ENCODE measurements at places on chromosomes 2 and 18. TPM values are rescaled to one million over a fixed set of nuclear protein-coding genes. Genes with fewer than 3 reads are reported as not detected.
A peak's percentile ranks its signal among the peaks of the same experiment; 100 is the strongest.

RAB31 gene
- 34.9 TPM for total RNA-seq

SKOR2 gene
- 0.34 TPM for total RNA-seq

IL1R2 gene
- not detected for total RNA-seq

RIT2 gene
- 1.4 TPM for total RNA-seq

- peaks cover 16% of the 10 kb centered on the region for H3K4me1 ChIP-seq
- no peaks in the 10 kb centered on the region for H3K27me3 ChIP-seq
- H3K27ac ChIP-seq, result no peak overlapping the region
Measured at GRCh38 chr2:138239902-138240491, 261.6 kb upstream of the SPOPL start.

- no peaks in the 10 kb centered on the region for H3K27me3 ChIP-seq
- H3K4me3 ChIP-seq, result no peak overlapping the region
- H3K27ac ChIP-seq, result no peak overlapping the region
- H3K4me1 ChIP-seq, result peaks cover 5% of the 10 kb centered on the region
- no peak for DNase-seq
Measured at GRCh38 chr2:136874258-136874657, 108.9 kb downstream of the THSD7B start.

- H3K27me3 ChIP-seq, result no peaks in the 10 kb centered on the region
- DNase-seq, result no peak
- H3K4me3 ChIP-seq, result no peak overlapping the region
Measured at GRCh38 chr18:68456985-68457384, 257.9 kb downstream of the TMX3 start.

DNA sequence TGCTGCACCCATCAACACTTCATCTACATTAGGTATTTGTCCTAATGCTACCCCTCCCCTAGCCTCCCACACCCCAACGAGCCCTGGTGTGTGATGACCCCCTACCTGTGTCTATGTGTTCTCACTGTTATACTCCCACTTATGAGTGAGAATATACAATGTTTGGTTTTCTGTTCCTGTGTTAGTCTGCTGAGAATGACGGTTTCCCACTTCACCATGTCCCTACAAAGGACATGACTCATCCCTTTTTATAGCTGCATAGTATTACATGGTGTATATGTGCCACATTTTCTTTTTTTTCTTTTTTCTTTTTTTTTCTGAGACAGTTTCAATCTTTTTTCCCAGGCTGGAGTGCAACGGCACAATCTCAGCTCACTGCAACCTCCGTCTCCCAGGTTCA lies 284.1 kb upstream of the CYP26B1 start:
- H3K27me3 ChIP-seq, result no peaks in the 10 kb centered on the region
- H3K4me3 ChIP-seq, result no peak overlapping the region
- H3K36me3 ChIP-seq, result peaks cover 19% of the 10 kb centered on the region
- no peak overlapping the region for H3K27ac ChIP-seq
- DNase-seq, result no peak

- H3K36me3 ChIP-seq, result peaks cover 3% of the 10 kb centered on the region
- H3K4me1 ChIP-seq, result peaks cover 22% of the 10 kb centered on the region
- H3K27me3 ChIP-seq, result no peaks in the 10 kb centered on the region
- DNase-seq, result no peak
- no peak overlapping the region for H3K27ac ChIP-seq
Measured at GRCh38 chr2:150612957-150613710, 125.7 kb upstream of the RND3 start.

GRCh38 chr2:149902081-149902480 lies 314.5 kb upstream of the MMADHC start:
- no peak overlapping the region for H3K27ac ChIP-seq
- H3K36me3 ChIP-seq, result no peaks in the 10 kb centered on the region
- H3K4me1 ChIP-seq, result peaks cover 26% of the 10 kb centered on the region

- no peak overlapping the region for H3K4me3 ChIP-seq
- no peak overlapping the region for H3K27ac ChIP-seq
- no peak for DNase-seq
- no peaks in the 10 kb centered on the region for H3K36me3 ChIP-seq
- H3K27me3 ChIP-seq, result no peaks in the 10 kb centered on the region
Measured at GRCh38 chr18:1408376-1408775, 503.7 kb downstream of the ADCYAP1 start.

DNA sequence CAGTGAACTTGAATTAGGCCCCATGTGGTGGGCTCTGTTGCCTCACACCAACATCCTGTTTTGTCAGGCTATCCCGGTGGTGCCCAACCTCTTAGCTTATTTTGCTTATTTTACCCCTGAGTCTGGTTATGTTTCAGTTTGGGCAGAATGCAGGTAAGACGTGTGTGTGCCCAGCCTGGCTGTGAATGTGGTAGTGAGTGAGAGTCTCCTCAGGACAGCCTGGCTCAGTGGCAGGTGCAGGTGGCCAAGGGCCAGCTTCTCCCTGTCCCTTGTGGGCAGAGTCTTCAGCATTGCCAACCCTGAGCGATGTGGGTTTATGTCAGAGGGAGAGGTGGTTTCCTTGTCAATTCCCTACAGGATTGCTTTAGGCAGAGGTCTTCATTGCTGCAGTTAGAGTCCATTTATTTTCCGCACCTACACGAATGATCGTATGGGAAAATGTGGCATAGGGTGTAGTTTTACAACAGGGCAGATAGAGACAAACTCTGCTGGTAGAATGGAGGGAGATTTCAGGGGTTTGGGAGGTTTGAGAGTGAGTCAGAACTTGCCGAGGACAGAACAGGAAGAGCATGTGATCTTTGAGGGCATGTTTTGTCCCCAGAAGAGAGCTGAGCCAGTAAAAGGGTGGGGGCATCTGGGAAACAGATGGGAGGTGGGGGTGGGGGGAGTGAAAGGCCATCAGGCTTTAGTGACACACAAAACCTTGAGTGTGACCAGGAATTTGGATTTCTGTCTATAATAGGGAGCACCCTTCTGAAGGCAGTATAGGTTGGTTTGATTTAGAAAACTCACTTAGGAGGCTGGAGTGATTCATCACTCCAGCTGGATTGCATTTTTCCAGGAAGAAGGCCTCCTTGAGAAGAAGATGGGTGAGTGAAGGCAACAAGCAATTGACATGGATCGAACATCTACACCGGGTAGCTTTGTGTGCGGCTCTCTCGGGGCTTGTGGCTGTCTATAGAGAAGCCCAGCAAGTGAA lies 156.2 kb upstream of the CELF4 start:
- H3K4me1 ChIP-seq, result no peaks in the 10 kb centered on the region
- no peak overlapping the region for H3K4me3 ChIP-seq
- H3K27me3 ChIP-seq, result peaks cover 3% of the 10 kb centered on the region
- no peak for DNase-seq
- no peak overlapping the region for H3K27ac ChIP-seq

DNA sequence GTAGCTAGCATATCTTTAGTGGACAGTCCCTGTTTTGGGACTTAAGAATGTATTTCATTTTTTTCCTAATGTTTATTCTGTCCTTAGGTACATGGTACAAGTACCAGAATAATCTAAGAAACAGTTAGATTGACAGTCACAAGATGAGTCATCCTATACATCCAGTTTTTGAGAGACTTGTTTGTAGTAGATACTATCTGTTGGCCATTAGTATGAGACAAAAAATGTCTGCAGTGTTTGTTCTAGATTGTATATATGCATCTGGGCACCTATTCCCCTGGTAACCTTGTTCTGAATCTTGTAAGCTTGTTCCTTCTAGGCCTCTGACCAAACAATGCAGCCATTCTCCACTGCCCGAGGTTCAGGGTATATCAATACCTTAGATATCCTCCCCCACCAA lies 1343.5 kb downstream of the SUCLG1 start:
- H3K27me3 ChIP-seq, result no peaks in the 10 kb centered on the region
- peaks cover 8% of the 10 kb centered on the region for H3K4me1 ChIP-seq
- DNase-seq, result no peak
- no peak overlapping the region for H3K4me3 ChIP-seq
- peaks cover 5% of the 10 kb centered on the region for H3K36me3 ChIP-seq
- H3K27ac ChIP-seq, result no peak overlapping the region

DNA sequence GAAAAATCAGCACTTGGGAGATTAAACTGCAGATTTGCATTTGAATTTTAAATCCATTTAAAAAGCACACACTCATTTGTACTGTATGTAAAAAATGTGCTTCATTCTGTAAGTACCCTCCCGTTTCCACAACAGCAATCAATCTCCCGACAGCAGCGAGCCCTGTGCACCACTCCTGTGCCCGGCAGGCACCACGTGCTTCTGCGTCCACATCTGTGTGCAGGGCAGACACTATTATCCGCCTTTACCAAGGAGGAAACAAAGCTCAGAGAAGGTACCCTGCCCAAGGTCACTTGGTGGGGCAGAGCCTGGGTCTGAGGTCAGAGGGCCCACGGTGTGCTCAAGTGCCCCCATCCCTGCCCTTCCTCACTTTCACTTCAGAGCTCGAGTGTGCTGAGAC lies 7.5 kb downstream of the HSBP1L1 start:
- no peaks in the 10 kb centered on the region for H3K27me3 ChIP-seq
- no peaks in the 10 kb centered on the region for H3K4me1 ChIP-seq
- H3K36me3 ChIP-seq, result peaks cover 54% of the 10 kb centered on the region
- peak overlapping the region; percentile 57 for H3K27ac ChIP-seq

GRCh38 chr2:149418065-149418464 lies 87.7 kb downstream of the LYPD6 start:
- no peaks in the 10 kb centered on the region for H3K27me3 ChIP-seq
- H3K4me3 ChIP-seq, result no peak overlapping the region
- peaks cover 29% of the 10 kb centered on the region for H3K4me1 ChIP-seq
- no peaks in the 10 kb centered on the region for H3K36me3 ChIP-seq
- DNase-seq, result no peak

DNA sequence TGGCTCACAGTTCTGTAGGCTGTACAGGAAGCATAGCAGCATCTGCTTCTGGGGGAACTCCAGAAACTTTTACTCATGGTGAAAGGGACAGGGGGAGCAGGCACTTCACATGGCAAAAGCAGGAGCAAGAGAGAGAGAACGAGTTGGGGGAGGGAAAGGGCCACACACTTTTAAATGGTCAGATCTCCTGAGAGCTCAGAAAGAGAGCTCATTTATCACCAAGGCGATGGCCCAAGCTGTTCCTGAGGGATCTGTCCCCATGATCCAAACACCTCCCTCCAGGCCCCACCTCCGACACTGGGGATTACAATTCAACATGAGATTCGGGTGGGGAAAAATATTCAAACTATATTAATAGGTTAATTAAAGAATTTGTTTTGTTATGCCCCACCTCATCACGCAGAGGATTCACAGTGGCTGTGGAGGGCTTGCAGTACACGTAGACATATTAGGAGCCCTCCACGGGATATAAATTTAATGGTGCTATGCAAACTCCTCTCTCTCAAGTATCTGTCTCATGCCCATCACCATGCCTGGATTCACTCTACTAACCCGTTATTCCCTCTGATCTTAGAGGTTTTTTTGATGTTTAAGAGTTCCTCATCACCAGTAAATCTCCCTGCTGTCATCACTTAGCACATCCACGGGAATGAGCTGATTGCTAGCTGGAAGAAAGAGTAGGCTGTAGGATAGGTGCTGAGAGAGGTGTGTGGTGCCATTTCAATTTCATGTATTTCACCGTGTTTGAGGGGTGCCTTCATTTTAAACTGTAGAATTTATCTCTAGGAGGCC lies 84.5 kb upstream of the ARHGAP28 start:
- peaks cover 31% of the 10 kb centered on the region for H3K4me1 ChIP-seq
- peak overlapping the region; percentile 75 for H3K27ac ChIP-seq
- no peak for DNase-seq

- DNase-seq, result no peak
- H3K36me3 ChIP-seq, result peaks cover 45% of the 10 kb centered on the region
- H3K27me3 ChIP-seq, result no peaks in the 10 kb centered on the region
- peak overlapping the region; percentile 100 for H3K4me3 ChIP-seq
Measured at GRCh38 chr2:63842149-63843061, 709 bp downstream of the UGP2 start.

- no peak overlapping the region for H3K27ac ChIP-seq
- no peaks in the 10 kb centered on the region for H3K4me1 ChIP-seq
- no peak for DNase-seq
- H3K36me3 ChIP-seq, result no peaks in the 10 kb centered on the region
- no peaks in the 10 kb centered on the region for H3K27me3 ChIP-seq
- no peak overlapping the region for H3K4me3 ChIP-seq
Measured at GRCh38 chr2:238631491-238632180, 204.9 kb downstream of the ASB1 start.

DNA sequence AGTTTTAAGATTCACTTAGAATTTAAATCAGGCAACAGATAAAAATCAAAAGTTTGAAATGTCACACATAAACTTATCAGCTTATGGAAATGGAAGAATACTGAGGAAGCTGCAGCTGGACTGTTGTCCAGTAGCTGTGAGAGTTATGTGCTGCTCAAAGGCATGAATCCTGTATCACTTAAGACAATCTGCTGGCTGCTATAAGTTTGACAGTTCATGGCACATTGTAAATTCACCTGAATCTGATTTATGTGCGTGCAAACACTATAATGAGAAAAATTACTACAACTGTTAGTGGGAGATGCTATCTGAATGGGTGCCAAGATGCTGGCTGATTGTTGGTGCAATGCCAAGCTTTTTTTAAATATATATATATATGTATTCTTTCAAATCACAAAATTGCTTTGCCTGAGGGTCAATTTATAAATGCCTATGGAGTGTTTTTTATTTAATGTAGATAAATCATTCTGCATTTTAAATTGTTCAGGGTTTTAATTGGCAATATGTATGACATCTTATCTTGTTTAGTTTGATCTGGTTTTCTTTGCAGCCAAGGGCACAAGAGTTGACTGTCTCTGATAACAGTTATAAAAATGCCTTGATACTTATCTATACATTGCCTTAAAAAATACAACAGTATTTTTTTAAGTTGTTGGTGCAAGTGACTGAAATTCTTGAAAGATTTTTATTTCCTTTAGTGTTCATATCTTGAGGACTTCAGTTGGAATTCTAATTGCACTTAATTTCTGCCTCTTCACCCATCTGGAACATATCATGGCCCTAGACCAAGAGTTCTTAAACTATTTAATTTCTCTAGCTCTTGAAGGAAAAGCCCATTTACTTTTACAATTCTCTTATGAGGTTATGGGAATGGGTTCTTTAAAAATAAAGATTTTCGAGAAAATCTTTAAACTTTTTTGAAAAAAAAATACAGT lies 48.7 kb downstream of the CAVIN2 start:
- H3K36me3 ChIP-seq, result no peaks in the 10 kb centered on the region
- H3K27ac ChIP-seq, result no peak overlapping the region
- no peaks in the 10 kb centered on the region for H3K27me3 ChIP-seq
- no peaks in the 10 kb centered on the region for H3K4me1 ChIP-seq
- no peak for DNase-seq
- H3K4me3 ChIP-seq, result no peak overlapping the region

- H3K27me3 ChIP-seq, result no peaks in the 10 kb centered on the region
- DNase-seq, result no peak
- H3K36me3 ChIP-seq, result 0 out of 2 replicates have a peak, but pooled peaks cover 5% of the 10 kb centered on the region
- H3K27ac ChIP-seq, result no peak overlapping the region
Measured at GRCh38 chr2:48929571-48930301, 174.2 kb upstream of the LHCGR start.

DNA sequence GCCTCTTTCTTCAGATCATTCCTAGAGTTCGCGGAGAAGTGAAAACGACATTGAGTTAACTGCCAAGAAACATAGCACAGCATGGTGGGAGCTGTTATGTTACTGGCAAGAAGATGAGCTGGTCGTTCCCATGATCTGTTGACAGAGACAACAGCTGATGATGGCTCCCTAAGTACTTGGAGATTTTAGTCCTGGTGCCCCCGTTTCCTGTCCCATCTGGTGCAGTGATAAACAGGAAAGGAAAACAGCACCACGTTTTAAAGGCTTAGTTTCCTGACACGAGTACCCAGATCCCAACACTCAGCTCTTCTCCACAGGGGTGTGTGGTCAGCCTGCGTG lies 56.4 kb upstream of the KCNG2 start:
- H3K36me3 ChIP-seq, result peaks cover 29% of the 10 kb centered on the region
- DNase-seq, result no peak
- H3K27ac ChIP-seq, result peak overlapping the region; percentile 63
- H3K4me1 ChIP-seq, result no peaks in the 10 kb centered on the region
- no peaks in the 10 kb centered on the region for H3K27me3 ChIP-seq
